ENCODE measurements at places on chromosomes 3 and 15.
A peak's percentile ranks its signal among the peaks of the same experiment; 100 is the strongest.

DNA sequence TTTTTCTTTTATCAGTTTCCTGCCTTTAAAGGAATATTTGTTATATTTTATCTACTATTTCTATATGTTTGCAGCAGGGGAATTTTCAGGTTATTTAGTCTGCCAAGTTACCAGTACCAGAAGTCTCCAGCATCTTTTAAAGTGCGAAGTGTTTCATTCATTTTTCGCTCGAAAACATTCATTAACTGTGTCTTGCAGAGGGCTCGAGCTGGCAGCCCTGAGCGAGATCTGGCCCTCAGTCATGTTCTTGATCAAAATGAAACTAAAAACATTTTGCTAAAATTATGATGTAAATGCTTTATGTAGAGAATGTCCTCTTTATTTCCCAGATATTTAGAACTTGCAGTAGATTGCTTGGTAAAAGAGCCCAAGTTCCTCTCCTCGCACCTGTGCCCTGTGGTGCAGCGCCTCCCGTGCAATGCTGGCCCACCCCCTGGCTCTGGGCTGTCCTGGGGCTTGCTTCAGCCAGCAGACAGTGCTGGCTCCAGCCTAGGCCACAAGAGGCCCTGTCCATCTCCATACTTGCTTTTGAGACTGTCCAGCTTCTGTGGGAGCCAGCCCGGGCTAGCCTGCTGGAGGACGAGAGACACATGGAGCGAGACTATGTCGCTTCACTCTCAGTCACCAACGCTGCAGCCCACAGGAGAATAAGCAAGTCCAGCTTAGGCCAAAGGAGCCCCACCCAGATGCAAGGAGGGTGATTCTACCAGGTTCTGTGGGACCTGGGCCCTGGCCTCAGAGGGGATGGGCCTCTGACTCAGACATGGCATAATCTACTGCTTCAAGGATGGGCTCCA is 71.9 kb upstream of the PRR23E start:
- no peak for DNase-seq

- DNase-seq = peak; percentile 33
Measured at GRCh38 chr3:128969993-128970739, 23.7 kb downstream of the CFAP92 start.

DNA sequence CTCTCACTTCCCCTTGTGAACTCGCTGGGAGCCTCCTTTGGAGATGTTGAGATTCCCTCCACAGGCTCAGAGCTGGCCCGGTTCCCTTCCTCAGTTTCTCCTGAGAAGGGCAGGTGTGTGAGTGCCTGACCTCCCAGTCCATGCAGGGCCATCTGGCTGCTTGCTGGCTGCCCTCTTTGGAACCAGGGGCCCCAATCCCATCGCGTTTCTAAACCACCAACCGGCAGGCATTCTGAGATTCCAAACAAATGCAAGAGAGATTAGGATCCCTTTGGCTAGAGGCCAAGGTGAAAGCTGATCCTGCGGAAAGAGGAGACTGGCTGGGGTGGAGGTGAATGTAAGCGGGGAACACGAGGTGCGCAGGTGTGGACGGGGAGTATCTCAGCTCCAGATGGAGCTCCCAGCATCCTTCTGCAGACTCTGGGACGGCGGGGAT is 2.9 kb upstream of the PRRT3 start:
- peak; percentile 38 for DNase-seq

GRCh38 chr15:42338500-42338899 is 20.8 kb upstream of the CAPN3 start:
- DNase-seq = peak; percentile 5

DNA sequence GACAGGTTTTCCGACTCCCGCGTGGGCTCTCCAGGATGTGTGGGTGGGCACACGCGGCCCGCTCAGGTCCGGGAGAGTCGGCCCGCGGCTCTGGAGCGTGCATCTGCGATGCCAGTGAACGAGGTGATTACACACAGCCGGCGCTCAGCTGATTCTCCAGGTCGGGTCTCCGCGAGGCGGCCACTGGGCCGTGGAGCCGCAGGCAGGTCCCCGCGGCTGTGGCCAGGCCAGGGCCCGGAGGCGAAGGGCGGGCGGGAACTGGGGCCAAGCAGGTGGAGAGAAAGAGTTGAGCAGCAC is 13.2 kb downstream of the PAK6 start:
- no peak for DNase-seq

DNA sequence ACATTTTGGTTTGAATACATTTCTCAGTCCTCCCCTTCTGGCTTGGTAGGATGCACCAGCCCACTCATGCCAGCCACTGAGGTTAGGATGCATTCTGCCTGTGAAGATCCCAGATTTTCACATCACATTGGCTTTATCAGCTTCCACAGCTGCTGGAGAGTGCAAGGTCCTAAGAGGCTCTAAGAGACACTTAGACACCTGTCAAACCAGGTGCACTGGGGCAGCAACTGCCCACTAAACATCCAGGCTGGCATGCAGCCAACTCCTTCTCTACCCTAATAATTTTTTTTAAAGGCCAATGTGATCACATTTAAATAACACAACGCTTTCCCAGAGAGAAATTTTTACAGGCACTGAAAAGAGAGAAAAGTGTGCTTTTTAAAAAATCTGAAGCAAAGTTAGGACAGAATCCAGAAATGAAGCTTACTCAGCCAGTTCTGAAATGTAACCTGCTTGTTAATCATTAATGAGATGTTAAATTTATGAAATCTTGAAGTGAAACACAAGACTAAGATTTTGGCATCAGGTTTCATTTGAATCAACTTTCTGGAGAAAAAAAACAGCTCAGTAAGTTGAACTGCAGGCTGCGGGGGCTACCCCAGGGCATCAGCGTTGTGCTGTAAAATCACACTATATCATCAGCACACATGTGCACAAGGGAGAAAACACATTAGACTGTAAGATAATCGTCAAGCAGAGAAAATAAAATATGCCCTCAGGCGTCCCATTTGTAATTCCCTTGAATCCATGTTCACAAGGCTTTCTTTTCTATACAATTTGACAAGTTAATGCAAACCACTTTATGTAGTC is 312.9 kb downstream of the ZBBX start:
- DNase-seq = no peak

DNA sequence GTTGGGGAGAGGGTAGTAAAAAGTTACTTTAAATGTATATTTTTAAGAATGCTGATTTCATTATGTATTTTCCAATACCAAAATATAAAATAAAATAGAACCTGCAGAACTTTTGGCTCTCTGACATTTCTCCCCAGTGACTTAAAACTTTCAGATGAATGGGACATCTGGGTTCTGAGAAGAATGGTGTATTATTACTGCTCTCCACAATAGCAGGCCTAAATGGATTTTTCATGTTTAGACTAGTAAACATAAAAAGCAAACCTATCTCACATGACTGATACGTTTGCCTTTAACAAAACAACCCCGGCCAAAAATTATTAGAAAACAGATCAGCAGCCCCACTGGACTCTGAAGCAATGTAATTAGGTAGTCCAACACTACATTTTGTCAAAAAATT is 73.8 kb downstream of the FHIT start:
- no peak for DNase-seq

DNA sequence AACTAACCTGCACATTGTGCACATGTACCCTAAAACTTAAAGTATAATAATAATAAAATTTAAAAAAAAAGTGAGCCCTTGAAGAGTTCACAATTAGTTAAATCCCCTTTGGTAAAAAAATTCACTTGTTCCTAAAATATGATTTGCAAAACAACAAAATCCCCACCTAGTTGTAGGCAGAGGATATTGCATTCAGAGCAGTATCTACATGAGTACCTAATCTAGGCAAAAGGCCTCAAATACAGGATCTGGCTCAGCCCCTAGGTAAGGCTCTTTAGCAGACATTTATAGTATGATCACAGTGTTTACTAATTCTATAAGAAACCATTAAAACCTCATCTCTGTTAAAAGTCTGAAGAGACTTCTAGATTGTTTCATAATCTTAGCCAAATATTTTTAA is 89.3 kb upstream of the CCDC80 start:
- no peak for DNase-seq

GRCh38 chr3:109057056-109057455 is 60.9 kb downstream of the MORC1 start:
- DNase-seq = no peak

GRCh38 chr15:38660738-38661137 is 96.1 kb upstream of the RASGRP1 start:
- DNase-seq = no peak

- DNase-seq = no peak
Measured at GRCh38 chr15:47803767-47804166, 86.5 kb downstream of the SEMA6D start.

- no peak for DNase-seq
Measured at GRCh38 chr3:47601281-47601680, 22.6 kb upstream of the CSPG5 start.

DNA sequence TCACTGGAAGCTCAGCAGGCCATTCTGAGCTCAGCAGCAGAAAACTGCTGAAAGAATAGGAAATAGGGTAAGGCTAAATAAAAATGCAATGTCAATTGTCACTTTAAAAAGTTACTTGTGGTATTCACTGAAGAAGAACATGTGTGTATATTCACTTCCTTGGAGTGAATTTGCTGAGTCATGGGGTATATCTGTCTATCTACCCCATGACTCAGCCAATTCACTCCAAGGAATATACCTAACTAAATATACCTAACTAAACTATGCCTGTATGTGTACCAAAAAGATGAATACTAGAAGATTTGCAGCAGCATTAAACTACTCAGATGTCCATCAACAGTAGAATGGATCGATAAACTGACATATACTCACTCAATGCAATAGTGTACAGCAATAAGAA is 69.5 kb upstream of the KCNAB1 start:
- DNase-seq = peak; percentile 9

- DNase-seq = no peak
Measured at GRCh38 chr3:9247361-9247940, 2.0 kb downstream of the SRGAP3 start.

GRCh38 chr3:107884719-107885460 is 205.9 kb downstream of the CD47 start:
- DNase-seq = peak; percentile 96

- no peak for DNase-seq
Measured at GRCh38 chr3:52182196-52182595, 15.8 kb upstream of the ALAS1 start.

- no peak for DNase-seq
Measured at GRCh38 chr15:101657968-101658784, 6.0 kb upstream of the TM2D3 start.

GRCh38 chr15:63833021-63833696 is 589 bp downstream of the HERC1 start:
- peak; percentile 38 for DNase-seq

- no peak for DNase-seq
Measured at GRCh38 chr3:48727511-48727910, 10.5 kb upstream of the IP6K2 start.

DNA sequence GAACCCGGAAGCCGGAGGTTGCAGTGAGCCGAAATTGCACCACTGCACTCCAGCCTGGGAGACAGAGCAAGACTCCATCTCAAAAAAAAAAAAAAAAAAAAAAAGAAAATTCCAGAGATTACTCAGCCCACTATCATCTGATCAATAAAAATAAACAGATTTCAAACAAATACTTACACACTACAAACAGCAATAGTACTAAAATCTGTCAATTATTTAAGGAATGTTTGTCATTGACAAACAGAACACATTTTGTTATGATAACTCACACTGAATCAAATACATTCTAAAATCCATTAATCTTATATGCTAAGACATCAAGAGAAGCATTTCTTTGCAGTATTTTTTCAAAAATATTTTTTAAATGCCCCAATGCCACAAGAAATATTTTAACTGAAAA is 7.6 kb downstream of the MYO9A start:
- DNase-seq = peak; percentile 11

GRCh38 chr15:47473832-47474231 is 243.5 kb upstream of the SEMA6D start:
- DNase-seq = peak; percentile 22
